Esophagus mucosa (tissue), 1 donor: ENCODE measurements at places on chromosomes 12 and 14. TPM values are rescaled to one million over a fixed set of nuclear protein-coding genes. Genes with fewer than 3 reads are reported as not detected.

The HCAR1 gene
- 0.08 TPM for total RNA-seq

DNA sequence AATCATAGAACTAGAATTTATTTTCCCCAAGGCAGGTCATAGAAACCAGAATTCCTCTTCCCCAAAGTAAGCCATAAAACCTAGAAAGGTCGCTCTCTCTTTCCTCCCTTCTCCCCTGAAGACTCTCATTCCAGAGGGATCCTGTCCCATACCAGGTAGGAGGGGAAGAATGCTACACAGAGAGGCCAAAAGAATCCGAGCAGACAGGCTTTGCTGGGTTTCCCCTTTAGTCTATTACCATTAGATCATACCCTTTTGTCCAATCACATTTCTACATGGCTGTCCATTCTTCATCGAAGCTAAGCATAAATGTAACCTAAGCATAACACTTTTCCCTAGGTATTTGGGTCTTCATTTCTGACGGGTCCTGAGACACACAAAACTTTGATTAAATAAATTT lies 204.5 kb downstream of the SPTSSA start:
- ATAC-seq = no peak

DNA sequence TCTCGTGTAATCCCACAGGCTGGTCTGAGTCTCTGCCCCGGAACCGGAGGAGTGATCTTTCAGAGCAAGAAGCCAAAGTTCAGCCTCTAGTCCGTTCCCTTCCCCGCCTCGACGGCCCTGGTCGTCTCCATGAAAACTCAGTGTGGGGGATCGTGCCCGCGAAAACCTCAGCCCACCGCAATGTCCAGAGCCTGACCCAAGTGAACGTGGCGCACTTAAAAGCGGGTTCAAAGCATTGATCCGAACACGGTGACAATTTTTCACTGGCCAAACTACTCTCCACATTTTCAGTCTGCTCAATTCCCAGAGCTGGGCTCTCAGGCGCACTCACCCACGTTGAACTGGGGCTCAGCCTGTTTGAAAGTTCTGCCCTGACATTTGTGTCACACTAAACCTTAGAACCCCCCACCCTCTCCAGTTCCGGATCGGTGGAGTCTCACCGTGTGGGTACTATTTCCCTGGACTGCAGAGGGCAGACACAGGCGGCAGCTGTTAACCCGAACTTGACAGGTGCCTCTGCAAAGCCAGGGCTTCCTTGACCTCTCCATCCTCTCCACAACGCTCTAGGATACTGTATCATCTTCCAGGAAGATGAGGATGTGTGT lies 886 bp upstream of the PRICKLE1 start:
- ATAC-seq = no peak

GRCh38 chr14:85599939-85600338 lies 70.0 kb downstream of the FLRT2 start:
- no peak for ATAC-seq

DNA sequence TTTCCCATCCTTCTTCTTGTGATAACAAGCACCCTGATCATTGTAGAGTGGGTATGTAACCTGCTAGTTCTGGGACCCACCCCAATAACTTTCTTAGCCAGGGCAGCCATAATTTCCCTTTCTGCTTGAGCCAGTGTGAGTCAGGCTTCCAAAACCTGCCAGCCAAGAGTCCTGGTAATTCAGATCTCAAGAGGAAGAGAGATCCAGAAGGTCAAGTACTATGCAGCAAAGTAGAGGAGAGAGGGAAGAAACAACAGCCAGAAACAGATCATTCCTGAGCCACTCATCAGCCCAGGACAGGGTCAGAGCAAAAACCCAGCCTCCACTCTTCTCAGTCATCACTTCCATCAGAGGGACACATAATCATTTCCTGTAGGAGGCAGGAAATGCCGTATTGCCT lies 182.0 kb downstream of the DICER1 start:
- no peak for ATAC-seq

DNA sequence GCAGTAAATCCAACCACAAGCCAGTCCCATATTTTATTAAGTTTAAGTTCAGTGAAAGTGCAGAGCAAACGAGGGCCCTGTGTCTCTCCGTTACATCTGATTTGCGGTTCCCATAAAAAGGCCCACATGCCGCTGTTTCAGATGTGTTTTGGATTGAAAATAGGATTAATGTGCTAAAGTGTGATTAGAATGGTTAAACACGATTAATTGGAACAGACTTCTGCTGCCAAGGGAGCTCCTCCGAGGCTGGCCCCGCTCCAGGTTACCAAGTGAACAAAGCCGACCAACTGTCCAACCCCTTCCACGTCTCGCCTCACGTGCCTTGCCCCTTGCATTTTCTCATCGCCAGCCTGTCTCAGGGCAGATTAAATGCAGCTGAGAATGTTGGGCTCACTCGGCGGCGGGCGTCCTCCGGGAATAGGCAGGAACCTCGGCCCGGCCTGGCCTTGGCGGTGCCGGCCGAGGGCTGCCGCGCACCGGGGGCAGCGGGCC lies 166.5 kb upstream of the GSC start:
- no peak for ATAC-seq
